ENCODE measurements at places on chromosomes 3 and 15. TPM values are rescaled to one million over a fixed set of nuclear protein-coding genes. Genes with fewer than 3 reads are reported as not detected.

DNA sequence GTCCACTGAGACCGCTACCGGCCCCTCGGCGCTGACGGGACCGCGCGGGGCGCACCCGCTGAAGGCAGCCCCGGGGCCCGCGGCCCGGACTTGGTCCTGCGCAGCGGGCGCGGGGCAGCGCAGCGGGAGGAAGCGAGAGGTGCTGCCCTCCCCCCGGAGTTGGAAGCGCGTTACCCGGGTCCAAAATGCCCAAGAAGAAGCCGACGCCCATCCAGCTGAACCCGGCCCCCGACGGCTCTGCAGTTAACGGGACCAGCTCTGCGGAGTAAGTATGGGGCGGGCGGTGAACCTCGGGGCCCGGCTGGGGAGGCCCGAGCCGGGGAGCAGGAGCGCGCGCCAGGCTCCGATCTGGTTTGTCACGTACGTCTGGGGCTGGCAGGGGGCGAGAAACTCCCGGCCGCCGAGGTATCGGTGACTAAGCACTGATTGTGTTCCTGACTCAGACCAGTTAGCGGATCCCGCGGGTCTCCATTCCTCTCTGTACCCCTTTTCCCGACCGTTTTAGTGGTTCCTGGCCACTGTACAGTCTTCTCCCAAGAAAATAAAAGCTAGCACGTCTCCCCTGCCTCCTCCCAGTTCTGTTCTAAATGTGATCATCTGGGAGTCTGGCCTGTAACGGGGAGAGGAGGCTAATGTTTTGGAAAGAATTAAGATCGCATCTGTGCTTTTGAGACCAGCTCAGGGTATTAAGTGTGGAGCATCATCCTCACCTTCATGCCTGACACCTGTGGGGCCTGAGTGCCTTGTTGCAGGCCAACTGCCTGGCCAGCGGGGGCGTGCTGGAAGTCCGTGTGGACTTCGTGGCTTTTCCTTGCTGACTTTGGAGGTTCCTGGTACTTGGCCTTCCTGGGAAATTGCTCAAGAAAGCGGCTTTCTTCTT is 691 bp downstream of the MAP2K1 start:
- H3K27me3 ChIP-seq: no peaks in the 10 kb centered on the region
- H3K27ac ChIP-seq: peak overlapping the region; percentile 93
- peak; percentile 65 for DNase-seq

DNA sequence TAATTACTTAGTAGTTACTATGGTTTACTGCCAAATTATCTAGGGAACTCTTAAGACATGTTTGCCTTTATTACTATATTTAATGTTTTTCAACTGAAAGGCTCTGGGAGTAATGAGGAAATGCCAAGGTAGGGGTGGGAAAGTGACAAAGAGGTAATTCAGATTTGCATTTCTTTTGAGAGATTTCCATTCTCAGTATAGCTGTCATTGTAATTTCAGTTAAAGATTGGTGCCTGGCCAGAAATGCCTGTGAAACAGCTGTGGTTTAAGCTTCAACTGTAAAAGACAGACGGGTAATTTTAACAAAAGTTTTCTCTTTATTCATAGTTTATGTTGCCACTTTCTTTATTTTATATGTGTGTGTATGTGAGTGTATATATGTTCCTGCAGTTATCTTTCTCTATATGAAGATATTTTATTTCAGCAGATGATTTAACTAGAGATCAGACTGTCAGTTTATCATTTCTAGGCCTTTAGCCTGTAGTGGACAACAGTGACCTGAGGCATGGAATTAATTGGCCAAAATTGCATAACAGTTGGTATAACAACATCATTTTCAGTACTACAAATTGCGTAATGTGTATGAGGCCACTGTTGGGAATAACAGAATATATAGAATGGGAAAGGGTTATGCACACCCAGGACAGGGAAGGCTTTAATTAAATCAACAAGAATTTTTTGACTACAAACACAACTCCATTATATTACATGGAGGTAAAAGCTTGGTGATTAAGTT is 119.0 kb downstream of the BBX start:
- no peaks in the 10 kb centered on the region for H3K36me3 ChIP-seq
- no peak overlapping the region for H3K27ac ChIP-seq
- H3K4me1 ChIP-seq: no peaks in the 10 kb centered on the region

- no peak overlapping the region for H3K4me3 ChIP-seq
- no peak for DNase-seq
- no peak overlapping the region for H3K27ac ChIP-seq
- peaks cover 17% of the 10 kb centered on the region for H3K27me3 ChIP-seq
- no peaks in the 10 kb centered on the region for H3K36me3 ChIP-seq
Observed at GRCh38 chr15:41490355-41490754, 3.3 kb upstream of the ITPKA start.

DNA sequence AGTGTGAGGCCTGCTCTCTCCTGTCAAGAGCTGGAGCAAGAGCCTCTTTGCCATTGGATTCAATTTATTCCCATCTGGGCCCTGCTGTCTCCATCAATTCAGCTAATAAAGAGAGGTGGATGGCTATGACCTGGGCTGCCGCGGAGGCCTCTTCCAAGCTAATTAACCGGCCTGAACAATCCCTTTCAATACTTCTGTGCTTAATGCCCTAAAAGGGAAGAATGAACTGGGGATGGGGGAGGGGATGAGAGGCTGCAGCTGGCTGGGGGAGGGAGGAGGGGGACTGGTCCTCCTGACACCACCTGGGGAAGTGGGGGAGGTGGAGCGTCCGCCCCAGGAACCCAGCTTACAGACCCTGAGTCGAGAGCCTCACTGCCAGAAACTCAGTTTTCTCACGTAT is 33.4 kb upstream of the PRR23E start:
- H3K36me3 ChIP-seq: no peaks in the 10 kb centered on the region
- no peaks in the 10 kb centered on the region for H3K4me1 ChIP-seq
- no peaks in the 10 kb centered on the region for H3K27me3 ChIP-seq
- no peak for DNase-seq

GRCh38 chr3:62922326-62922725 is 47.1 kb upstream of the CADPS start:
- no peaks in the 10 kb centered on the region for H3K4me1 ChIP-seq
- no peaks in the 10 kb centered on the region for H3K27me3 ChIP-seq
- no peak overlapping the region for H3K27ac ChIP-seq
- no peak for DNase-seq

- no peak for DNase-seq
- H3K27me3 ChIP-seq: no peaks in the 10 kb centered on the region
- H3K36me3 ChIP-seq: no peaks in the 10 kb centered on the region
- no peak overlapping the region for H3K4me3 ChIP-seq
- no peak overlapping the region for H3K27ac ChIP-seq
Observed at GRCh38 chr15:50358845-50359244, 3.8 kb upstream of the GABPB1 start.

- H3K36me3 ChIP-seq: no peaks in the 10 kb centered on the region
- H3K27me3 ChIP-seq: no peaks in the 10 kb centered on the region
- no peak overlapping the region for H3K27ac ChIP-seq
- H3K4me3 ChIP-seq: no peak overlapping the region
- DNase-seq: no peak
- no peaks in the 10 kb centered on the region for H3K4me1 ChIP-seq
Observed at GRCh38 chr3:160665231-160665630, 11.7 kb upstream of the ARL14 start.

DNA sequence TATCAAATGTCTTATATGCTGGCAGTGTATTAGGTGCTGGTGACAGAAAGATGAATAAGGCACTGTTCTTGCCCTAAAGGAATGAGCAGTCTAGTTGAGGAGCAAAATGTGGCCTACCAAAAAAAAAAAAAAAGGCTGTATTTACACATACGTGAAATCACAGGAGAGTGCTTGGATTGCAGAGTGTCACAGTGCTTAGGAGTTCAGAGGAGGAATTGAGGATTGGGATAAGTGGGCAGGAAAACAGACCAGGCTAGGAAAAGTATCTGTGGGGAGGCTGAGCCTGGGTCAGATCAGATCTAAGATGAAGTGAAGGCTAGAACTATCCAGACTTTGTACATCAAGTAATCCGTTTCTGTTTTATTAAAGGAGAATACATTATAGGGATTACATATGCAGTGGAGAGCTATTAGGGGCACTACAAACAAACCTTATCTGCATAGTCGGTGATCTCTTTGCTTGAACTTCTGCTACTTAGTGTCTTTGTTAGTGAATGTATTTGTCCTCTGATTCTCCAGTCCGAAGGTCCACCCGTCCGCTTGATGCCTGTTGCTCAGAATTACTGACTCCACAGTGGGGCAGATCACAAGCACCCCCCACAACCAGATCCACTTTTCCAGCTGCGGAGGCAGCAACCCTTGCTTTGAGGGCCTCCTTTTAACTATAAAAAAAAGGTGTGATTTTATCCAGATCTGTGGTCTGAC is 80.0 kb downstream of the FNDC3B start:
- no peaks in the 10 kb centered on the region for H3K27me3 ChIP-seq
- no peaks in the 10 kb centered on the region for H3K36me3 ChIP-seq
- H3K4me1 ChIP-seq: no peaks in the 10 kb centered on the region
- no peak overlapping the region for H3K27ac ChIP-seq

- H3K4me3 ChIP-seq: no peak overlapping the region
- no peaks in the 10 kb centered on the region for H3K4me1 ChIP-seq
- H3K36me3 ChIP-seq: no peaks in the 10 kb centered on the region
- no peak for DNase-seq
- no peaks in the 10 kb centered on the region for H3K27me3 ChIP-seq
- H3K27ac ChIP-seq: no peak overlapping the region
Observed at GRCh38 chr3:113660896-113661295, 35.5 kb downstream of the USF3 start.

DNA sequence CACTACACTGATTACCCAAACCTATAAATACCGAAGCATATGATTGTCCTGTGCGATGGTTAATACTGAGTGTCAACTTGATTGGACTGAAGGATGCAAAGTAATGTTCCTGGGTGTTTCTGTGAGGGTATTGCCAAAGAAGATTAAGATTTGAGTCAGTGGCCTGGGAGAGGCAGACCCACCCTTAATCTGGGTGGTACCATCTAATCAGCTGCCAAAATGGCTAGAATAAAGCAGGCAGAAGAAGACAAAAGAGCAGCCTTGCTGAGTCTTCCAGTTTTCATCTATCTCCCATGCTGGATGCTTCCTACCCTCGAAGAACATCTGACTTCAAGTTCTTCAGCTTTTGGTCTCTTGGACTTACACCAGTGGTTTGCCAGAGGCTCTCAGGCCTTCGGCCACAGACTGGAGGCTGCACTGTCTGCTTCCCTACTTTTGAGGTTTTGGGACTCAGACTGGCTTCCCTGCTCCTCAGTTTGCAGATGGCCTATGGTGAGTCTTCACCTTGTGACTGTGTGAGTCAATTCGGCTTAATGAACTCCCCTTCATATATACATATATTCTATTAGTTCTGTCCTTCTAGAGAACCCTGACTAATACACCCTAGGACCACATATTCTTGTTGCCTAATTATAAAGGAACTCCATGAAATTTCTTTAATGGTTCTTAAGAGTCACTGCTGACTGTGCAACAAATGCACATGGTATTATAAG is 31.7 kb downstream of the CSNK1G1 start:
- H3K36me3 ChIP-seq: no peaks in the 10 kb centered on the region
- H3K27ac ChIP-seq: no peak overlapping the region
- no peak overlapping the region for H3K4me3 ChIP-seq
- no peaks in the 10 kb centered on the region for H3K27me3 ChIP-seq

DNA sequence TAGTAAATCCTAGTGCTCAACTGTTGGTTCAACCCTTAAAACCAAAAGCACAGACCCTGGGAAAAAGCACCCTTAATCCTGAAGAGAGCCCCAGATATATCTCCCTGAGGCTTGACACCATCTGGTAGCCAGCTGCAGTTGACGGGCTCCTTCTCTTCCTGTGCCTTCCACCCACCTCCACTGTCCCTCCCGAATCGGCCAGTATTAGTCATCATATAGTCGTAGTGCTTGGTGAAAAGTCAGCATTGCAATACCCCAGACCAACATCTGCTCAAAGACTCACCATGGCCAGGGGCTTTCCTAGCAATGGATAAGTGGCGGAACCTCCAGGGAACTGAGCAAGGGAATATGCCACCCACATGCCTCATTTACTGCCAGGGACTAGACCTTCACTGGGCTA is 125.6 kb upstream of the CRBN start:
- no peaks in the 10 kb centered on the region for H3K4me1 ChIP-seq
- H3K36me3 ChIP-seq: no peaks in the 10 kb centered on the region
- no peak overlapping the region for H3K27ac ChIP-seq
- DNase-seq: no peak

- no peak overlapping the region for H3K27ac ChIP-seq
- H3K4me1 ChIP-seq: no peaks in the 10 kb centered on the region
- no peak overlapping the region for H3K4me3 ChIP-seq
- DNase-seq: no peak
- H3K27me3 ChIP-seq: no peaks in the 10 kb centered on the region
Observed at GRCh38 chr3:143158014-143158988, 38.7 kb downstream of the CHST2 start.

GRCh38 chr3:190741788-190742187 is 120.7 kb downstream of the GMNC start:
- H3K4me3 ChIP-seq: no peak overlapping the region
- no peaks in the 10 kb centered on the region for H3K36me3 ChIP-seq
- H3K27me3 ChIP-seq: no peaks in the 10 kb centered on the region
- no peak for DNase-seq
- no peak overlapping the region for H3K27ac ChIP-seq

- H3K27ac ChIP-seq: peak overlapping the region; percentile 60
- DNase-seq: no peak
- H3K4me3 ChIP-seq: no peak overlapping the region
- H3K4me1 ChIP-seq: no peaks in the 10 kb centered on the region
- no peaks in the 10 kb centered on the region for H3K27me3 ChIP-seq
Observed at GRCh38 chr3:11807686-11808085, 39.0 kb downstream of the TAMM41 start.

GRCh38 chr3:117814975-117815374 is 1105.4 kb downstream of the TUSC7 start:
- no peak overlapping the region for H3K4me3 ChIP-seq
- no peaks in the 10 kb centered on the region for H3K27me3 ChIP-seq
- no peaks in the 10 kb centered on the region for H3K4me1 ChIP-seq
- H3K27ac ChIP-seq: no peak overlapping the region
- DNase-seq: no peak

The CIB1 gene
- total RNA-seq: 47.1 TPM

The PIK3R4 gene
- total RNA-seq: 37.7 TPM

The TRIM59 gene
- 5.1 TPM for total RNA-seq

The LRRK1 gene
- 18.2 TPM for total RNA-seq

The PP2D1 gene
- total RNA-seq: not detected

The ANKRD63 gene
- total RNA-seq: not detected

The CFAP91 gene
- 26.1 TPM for total RNA-seq

The SLC12A1 gene
- total RNA-seq: 0.41 TPM

The KBTBD12 gene
- 0.59 TPM for total RNA-seq
